ENCODE measurements at places on chromosomes 16 and 17.

- peak; percentile 18 for DNase-seq
These were observed 418.7 kb upstream of the DYNLRB2 start for GRCh38 chr16:80122115-80122514.

DNA sequence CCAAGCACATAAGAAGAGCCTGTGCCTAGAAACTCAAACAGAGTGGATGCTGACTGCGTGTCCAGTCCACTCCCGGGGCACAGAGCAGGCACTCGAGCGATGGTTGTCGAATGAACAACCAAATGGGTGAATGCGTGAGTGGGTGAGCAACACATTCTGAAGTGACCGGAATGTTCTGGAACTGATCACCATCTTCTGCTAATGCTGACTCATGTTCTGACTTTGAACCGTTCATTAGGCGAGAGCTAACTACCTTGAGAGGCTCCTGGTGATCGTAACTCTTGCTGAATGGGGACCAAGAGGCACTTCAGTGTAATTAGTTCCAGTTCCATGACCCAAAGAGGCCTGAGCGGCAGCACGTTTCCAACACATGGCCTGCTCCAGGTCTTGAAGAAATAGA, 37.9 kb downstream of the IRF8 start:
- no peak for DNase-seq

DNA sequence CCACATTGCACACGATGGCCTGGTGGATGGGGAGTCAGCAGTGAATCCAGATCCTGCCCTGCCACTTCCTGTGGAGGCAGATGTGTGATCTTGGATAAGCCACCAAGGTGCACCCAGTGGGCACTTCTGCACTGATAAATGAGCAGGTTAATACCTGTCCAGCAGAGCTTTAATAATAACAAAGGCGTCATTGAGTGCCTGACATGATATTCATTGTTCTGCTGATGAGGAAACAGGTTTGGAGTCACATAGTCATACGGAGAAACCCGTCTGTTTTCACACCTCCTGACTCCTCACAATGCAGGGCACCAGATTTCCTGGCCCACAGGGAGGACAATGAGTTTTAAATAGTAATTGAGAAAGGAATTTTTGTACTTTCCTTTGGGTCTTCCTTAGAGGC, 324.6 kb upstream of the CDH5 start:
- DNase-seq: no peak

- no peak for DNase-seq
These were observed 74.7 kb upstream of the TOX3 start for GRCh38 chr16:52621651-52622050.

- no peak for DNase-seq
These were observed 66.8 kb downstream of the SRCIN1 start for GRCh38 chr17:38538906-38539305.

Measured in transverse colon (tissue), 4 donors.